ENCODE measurements at places on chromosomes 2 and 18.

GRCh38 chr2:200687922-200688920, 102.4 kb downstream of the AOX1 start:
- DNase-seq, result no peak

DNA sequence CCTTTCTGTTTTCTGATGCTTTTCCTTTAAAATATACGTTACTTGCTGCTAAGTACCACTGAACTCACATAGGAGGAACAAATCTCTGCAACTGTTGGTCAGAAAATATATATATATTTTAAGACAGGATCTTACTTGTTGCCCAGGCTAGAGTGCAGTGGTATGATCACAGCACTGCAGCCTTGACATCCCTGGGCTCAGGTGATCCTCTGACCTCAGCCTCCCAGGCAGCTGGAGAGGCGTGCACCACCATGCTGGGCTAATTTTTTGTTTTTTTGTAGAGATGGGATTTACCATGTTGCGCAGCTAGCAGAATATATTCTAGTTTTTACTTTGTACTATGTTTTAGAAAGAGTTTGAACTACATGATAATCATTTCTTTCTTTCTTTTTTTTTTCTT, 51.5 kb downstream of the EHBP1 start:
- DNase-seq, result no peak

GRCh38 chr18:74529378-74529777, 4.9 kb upstream of the CNDP1 start:
- no peak for DNase-seq

DNA sequence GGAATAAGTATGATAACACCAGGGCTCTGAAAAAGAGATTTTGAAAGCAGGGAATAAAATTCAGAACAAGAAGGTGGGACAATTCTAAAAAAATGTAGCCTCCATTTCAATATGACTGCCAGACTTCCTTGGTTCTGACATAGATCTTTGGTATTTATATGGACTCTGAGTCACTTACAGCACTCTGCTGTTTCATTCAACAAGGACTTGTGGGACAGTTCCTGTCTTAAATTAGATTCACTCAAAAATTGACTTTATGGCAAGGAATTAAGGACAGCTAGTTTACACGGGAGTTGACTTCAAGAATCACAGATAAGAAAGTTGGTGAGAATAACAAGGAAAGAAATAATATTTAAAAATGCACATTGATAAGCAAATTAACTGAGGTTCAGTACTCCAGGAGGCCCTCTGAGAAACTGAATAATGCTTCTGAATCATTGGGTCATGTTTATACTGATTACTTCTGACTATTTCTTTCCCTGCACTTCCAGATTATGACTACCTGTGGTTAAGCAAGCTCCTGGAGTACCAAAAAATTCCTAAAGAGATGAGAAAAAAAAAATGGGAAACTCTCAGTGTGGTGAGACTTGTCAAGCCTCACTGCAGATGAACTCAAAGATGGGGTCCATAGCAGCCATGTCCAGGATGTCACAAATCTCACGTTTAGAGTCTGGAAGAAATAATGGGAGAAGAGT, 828.3 kb upstream of the PIK3C3 start:
- no peak for DNase-seq

DNA sequence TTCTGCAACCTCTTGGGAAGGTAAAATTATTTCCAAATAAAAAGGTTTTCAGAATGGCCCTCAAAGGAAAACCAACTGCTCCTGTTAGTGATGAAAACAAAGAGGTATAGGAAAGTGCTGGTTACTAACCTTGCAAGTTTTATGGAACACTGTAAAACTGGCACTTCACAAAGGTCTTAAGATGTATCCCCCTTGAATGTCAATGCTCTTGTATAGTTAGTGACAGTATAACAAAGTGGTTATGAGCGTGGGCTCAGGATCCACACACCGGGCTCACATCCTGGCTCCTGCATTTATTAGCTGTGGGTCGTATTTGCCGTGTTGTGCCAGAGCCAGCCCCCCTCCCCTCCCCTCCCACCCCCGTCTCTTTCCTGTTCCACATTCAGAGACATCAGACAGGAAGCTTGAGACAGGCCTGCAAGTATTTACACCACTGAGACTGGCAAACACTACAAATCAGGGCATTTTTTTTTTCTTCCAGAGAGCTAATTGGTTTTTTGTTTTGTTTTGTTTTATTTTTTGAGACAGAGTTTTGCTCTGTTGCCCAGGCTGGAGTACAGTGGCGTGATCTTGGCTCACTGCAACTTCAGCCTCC, 9.2 kb upstream of the DNPEP start:
- DNase-seq, result no peak

DNA sequence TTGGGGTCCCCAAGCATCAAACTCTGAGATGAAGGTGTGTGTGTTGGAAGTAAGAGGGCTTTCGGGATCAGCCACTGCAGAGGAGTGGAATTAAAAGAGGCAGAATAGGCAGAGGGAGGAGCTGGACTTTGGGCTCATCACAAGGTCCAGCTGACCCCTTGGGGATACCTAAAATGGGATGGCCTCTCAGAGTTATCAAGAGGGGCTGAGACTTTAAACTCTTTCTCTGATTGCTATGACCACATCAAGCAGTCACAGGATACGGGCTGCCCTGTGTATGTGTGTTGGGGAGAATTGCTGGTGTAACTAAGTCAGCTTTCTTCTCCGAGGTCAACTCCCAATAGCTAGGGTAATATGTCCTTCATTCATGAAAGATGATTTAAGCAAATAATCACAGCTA, 127.7 kb upstream of the SLC14A2 start:
- DNase-seq, result no peak

DNA sequence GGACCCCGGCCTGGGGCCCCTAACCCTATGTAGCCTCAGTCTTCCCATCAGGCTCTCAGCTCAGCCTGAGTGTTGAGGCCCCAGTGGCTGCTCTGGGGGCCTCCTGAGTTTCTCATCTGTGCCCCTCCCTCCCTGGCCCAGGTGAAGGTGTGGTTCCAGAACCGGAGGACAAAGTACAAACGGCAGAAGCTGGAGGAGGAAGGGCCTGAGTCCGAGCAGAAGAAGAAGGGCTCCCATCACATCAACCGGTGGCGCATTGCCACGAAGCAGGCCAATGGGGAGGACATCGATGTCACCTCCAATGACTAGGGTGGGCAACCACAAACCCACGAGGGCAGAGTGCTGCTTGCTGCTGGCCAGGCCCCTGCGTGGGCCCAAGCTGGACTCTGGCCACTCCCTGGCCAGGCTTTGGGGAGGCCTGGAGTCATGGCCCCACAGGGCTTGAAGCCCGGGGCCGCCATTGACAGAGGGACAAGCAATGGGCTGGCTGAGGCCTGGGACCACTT, 16.4 kb downstream of the EMX1 start:
- DNase-seq, result no peak

GRCh38 chr2:61262699-61263098, 100.7 kb downstream of the C2orf74 start:
- no peak for DNase-seq

- no peak for DNase-seq
Measured at GRCh38 chr18:8794156-8794933, 89.0 kb downstream of the MTCL1 start.

GRCh38 chr18:22052405-22053105, 116.8 kb upstream of the GATA6 start:
- no peak for DNase-seq

DNA sequence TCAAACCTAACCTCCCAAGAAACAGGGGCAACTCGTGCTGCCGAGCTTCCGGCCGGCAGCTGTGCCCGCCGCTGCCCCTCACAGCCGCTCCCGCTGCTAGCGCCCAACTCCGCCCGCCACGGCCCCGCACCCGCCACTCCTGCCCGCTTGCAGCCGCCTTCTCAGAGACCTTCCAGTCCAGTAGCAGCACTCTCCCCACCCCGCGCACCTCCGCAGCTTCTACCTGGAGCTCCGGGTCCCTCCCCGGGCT, 722 bp upstream of the C2orf15 start:
- no peak for DNase-seq

- DNase-seq, result no peak
Measured at GRCh38 chr18:59617468-59617932, 79.7 kb downstream of the CCBE1 start.

DNA sequence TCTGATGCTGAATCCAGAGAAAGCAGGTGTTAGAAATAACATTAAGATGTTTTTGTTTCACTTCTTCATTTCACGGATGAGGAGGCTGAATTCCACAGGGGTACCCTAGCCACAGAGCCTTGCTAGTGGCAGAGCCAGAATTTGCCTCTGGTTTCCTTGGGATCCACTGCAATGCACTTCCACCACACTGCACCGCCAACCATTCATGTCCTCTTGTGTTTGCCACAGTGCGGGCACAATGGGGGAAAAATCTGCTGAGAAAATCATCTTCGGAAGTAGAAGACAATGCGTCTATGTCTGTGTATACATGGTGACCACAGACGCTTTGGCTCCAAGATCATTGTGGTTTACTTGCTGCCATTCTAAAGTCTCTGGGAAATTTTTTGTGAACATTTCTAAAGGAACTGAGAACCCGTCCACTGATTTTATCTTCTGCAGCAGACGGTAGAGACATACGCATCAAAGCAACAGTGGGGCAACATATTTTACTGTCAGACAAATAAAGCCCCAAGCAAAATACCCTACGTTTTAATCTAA, 14.9 kb downstream of the ICOS start:
- DNase-seq, result no peak

GRCh38 chr2:164234074-164234473, 387.2 kb downstream of the GRB14 start:
- no peak for DNase-seq

DNA sequence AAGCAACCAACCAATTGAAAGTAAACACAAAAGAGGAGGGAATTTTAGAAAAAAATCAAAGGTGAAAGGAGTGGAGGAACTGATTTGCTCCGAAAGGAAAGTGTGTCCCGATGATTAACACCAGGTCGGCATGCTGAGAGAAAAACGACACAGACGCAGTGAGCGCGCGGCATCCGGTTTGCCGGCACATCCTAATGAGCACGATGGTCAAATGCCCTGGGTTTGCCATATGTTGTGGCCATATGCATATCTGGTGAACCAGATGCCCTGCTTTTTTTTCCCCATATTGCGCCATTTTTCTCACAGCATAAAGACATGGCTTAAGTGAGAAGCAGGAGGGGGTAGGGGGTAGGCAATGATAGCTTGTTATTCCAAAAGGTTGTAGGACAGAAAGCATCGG, 626.7 kb downstream of the BCL11A start:
- no peak for DNase-seq

GRCh38 chr2:10947446-10948187, 35.9 kb downstream of the KCNF1 start:
- no peak for DNase-seq

GRCh38 chr2:32678825-32679224, 51.0 kb downstream of the TTC27 start:
- no peak for DNase-seq

DNA sequence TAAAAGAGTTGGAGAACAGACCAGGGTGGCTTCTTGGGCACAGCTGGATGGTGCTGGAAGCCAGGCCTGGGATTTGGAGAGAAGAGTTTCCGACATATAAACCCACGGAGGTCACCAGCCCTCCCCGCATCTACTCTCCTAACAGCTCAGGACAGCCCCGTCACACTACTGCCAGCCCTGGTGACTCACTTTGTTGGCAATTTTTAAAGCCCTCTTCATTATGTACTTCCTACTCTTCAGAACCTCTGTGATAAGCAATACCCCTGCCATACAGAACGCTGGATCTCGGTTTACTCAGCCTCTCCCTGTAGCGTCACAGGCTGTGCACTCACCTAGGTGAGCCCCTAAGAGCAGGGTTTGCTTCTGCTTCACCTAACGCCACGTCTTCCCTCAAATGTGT, 48.1 kb downstream of the ID2 start:
- DNase-seq, result no peak

DNA sequence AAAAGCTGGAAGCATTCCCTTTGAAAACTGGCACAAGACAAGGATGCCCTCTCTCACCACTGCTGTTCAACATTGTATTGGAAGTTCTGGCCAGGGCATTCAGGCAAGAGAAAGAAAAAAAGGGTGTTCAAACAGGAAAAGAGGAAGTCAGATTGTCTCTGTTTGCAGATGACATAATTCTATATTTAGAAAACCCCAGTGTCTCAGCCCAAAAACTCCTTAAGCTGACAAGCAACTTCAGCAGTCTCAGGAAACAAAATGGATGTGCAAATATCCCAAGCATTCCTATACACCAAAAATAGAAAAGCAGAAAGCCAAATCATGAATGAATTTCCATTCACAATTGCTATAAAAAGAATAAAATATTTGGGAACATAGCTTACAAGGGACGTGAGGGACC, 11.1 kb downstream of the SLC8A1 start:
- DNase-seq, result no peak
